ENCODE measurements at places on chromosomes 3 and 15.

DNA sequence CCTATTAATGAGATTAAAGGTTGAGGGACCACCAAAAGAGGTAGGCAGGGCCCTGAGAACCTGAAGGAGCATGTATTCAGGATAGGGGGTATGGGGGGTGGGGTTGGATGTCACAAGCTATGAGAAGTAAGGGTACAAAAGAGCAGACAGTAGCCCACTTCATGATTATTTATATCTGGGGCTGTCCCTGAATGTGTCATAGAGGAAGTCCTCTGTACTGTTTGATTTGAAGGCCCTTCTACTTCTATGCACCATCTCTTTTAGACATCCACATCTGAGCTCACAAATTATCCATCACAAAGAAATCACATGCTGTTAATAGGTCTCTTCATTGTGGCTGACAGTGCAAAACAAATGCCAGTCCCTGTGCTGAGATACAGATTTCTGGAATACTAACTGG, 68.6 kb downstream of the FHIT start:
- DNase-seq = no peak

DNA sequence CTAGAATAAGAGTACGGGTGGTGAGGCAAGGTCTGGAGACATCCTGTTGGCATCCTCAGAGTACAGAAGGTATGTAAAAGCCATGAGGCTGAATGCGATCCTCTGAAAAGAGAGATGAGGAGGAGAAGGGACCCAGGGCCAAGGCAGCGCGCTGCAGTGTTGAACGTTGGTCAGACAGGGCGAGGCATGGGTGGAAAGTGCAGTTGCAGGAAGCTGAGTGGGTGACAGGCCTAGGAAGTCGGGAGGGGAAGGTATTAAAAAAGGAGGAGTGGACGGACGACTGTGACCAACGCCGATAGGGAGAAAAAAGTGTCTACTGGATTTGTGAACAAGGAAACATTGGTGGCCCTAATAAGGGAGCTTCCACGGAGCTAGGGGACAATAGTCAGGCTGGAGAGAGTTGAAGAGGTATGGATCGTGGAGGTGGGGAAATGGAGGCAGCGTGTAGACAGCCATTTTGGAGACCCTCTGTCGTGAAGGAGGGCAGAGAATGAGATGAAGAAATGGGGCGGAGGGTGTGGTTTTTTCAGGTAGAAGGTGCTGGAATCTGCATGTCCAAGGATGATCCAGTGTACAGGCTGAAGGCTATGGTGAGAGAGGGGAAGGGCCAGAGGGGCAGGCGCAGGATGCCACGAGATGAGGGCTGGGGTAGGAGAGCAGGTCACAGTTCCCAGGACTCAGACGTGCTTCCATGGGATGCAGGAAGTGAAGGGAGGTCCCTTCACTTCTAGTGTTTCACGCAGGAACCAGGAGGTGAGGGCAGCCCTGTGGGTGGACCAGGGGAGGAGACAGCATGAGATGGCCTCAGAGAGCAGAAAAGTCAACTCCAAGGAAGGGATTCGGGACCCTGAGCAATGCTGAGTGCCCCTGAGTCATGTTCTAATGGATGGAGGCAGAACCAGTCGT, 115.9 kb downstream of the ASB7 start:
- no peak for DNase-seq

GRCh38 chr3:127277561-127277960, 10.3 kb downstream of the PRR20G start:
- no peak for DNase-seq

DNA sequence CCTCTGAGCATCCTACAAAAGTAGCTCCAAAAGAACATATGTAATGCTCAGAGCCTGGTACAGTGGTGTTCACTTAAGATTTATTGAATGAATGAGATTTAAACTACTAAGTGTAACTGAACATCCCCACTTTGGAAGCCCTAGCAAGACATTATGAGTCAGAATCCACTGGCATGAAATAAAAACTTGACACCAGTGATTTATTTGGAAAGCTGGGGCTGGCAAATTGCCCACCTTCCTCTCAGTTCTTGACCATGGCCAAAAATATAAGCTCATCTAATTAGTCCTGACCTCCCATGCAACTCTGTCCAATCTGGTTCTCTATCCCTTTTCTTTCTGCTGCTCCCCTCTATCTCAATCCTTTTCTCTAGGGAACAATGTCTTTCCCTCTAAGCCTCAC, 418.0 kb downstream of the PLCL2 start:
- DNase-seq = no peak

DNA sequence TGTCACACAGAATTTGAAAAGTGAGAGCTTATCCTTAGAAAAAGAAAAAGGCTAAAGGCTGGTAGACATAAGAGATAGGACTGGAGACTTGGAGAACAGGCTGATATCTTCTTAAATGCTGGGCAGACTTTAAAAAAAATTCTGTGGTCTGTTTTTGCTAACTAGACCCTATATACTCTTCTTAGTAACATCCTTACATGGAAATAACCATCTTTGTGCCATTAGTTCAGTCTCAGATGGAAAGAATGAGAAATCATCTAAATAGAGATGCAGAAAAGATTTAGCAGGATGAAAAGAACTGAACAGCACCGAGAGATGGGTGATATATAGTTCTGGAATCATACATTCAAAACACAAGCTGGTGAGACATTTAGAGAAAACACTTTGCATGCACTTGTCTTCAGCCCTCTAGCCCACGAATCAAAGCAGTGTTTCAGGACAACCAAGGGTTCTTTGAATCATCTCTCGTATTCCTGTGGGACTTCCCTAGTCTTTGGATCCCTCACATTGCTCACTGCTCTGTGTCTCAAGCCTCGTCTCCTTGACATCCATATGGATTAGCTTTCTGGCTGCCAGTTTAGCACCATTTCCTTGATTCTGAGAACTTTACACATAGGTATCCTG, 93.0 kb upstream of the LYSMD4 start:
- no peak for DNase-seq

DNA sequence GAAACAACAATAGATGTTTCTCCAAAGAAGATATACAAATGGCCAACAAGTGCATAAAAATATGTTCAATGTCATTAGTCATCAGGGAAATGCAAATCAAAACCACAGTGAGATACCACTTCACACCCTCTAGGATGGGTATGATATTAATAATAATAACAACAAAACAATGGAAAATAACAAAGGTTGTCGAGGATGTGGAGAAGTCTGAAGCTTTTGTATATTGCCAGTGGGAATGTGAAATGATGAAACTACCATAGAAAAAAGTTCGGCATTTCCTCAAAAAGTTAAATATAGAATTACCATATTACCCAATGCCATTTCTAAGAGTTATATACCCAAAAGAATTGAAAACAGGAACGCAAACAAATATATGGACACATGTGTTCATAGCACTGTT, 10.8 kb downstream of the BHLHE40 start:
- DNase-seq = no peak

DNA sequence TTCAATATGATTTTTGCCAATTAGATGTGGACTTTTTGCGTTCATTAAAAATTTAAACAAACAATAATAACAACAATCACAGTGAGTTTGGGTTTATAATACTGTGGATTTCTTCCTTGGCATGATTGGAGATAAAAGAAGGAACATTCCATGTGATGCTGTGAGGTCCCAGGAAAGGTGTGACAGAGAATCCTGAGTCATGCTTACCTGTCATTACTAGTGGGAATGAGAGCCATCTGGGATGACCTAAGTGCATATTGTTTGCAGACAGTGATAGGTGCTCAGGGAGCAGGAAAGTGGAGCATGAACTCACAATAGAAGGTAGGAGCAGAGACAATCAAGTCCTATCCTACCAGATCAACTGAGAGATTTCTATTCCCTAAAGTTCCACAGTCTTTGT, 766.5 kb upstream of the CFAP20DC start:
- DNase-seq = no peak

- no peak for DNase-seq
Measured at GRCh38 chr3:156474560-156475389, 80.1 kb downstream of the SSR3 start.

GRCh38 chr15:32991619-32992111, 202.8 kb downstream of the FMN1 start:
- no peak for DNase-seq

DNA sequence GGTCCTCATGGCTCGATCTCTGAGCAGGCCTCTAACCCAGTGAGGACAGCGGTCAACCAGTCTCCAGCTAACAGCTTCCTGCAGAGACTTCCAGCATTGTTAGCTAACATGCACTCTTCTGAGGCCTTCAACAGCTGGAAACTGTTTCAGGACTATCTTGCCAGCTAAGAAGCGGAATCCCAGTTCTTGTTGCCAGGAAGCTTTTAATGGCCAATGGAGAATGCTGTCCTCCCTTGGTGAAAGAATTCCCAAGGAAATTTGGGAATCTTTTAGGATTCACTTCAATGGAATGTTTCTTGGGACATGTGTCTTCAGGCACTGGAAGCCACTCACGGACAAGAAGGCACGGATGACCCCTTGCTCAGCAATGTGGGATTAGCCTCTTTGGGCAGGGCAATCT, 91.7 kb downstream of the CEMIP start:
- DNase-seq = no peak

DNA sequence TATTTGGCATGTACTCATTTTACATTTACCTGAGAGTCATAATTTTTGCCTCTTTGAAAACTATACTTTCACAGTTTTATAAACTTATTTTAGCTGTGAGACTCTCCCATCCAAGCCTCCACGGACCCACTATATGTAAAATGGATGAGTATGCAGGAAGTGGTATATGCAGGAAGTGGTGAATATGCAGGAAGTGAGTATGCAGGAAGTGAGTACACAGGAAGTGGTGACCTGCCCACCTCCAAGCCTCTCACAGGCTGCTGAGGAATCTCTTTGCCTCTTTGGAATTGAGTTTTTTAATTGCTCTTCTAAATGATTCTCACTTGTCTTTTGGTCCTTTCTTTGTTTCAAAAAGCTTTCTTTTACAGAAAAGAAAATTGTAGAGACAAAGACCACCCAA, 85.2 kb downstream of the KBTBD8 start:
- no peak for DNase-seq

DNA sequence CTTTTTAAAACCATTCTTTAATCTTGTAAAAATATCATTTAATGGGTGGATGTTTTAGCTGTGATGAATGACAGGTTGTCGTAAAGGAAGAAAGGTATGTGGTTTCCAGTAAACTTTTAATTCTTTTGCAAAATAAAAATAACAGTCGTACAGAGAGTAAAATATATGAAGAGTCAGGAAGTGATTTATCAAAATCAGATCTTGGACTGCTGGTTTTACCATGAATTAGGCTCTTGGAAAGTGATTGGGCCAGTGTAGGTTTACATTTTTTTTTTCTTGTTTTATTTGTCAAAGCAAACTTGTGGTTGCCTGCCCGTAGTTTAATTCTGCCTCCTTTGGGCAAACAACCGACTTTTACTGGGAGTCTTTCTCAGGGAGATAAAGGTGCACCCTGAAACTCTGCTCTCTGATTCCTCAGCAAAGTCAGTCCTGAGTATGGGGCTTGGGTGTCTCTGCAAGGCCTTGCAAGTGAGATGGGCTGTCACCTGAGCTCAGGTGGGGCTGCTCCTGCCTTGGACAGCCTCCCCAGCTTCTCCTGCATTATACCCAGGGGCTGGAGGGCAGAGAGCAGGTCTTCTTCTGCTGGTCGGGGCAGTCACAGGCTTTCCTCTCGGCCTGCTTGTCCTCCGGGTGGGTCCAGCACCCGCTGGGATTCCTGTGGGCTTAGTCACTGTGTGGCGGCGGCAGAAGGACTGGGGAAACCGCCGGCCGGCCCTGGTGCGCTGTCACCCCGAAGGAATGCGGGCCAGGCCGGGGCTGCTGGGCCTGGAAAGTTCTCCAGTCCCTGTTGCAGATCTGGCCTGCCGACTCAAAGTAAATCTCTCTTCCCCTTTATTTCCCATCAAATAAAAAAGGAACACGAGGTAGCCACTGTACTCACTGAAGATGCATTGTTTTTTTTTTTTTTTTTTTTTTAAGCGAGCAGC, 79.0 kb downstream of the IGF1R start:
- peak; percentile 68 for DNase-seq

- no peak for DNase-seq
Measured at GRCh38 chr3:166809520-166809919, 570.6 kb downstream of the ZBBX start.

DNA sequence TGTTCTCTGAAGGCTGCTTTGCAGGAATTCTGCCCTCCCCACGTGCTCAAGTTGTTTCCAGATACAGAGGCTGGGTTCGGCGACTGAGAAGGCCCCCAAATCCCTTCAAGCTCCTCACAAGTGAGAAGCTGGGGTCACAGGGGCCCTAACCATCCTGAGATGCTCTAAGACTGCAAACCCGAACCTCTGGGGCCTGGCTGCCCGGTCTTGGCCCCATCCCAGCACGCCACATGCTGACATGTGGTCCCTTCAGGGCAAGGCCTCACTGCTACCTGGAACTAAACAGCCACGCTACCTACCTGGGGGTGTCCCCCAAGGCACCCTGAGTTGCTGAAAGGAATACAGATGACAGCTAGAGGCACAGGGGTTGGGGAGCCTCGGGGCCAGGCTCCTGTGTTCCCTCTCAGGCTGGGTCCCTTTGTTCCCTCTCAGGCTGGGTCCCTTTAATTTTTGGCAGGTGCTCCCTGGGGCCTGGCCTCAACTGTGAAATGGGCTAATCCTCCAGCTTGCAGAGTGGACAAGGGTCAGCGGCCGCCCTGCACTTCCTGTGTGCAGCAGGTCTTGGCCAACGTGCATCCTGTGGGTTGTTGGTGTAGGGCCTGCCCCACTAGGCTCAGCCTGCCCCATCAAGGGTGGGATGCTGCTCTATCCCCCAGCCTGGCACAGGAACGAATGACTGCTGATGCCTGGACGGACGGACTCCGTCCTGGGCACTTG, 32.5 kb downstream of the KLHL25 start:
- DNase-seq = no peak

DNA sequence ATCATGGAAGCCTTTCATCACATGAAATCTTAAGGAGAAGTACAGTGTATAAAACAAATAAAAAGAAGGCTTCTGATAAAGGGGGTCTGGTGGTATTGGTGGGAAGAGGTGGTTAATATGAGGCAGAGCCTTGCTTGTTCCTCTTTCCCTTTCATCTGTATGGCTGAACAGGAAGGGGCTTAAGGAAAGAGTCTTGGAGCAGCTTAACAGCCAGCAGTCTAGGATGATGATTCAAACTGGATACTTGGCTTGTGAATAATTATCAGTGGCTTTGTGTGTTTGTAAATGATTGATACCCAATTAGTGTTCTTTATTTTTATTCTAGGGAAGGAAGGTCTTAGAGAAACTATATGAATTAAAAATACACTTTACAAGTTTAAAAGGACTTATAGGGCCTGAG, 29.1 kb upstream of the TCAIM start:
- no peak for DNase-seq

- DNase-seq = peak; percentile 88
Measured at GRCh38 chr15:47820747-47821319, 103.5 kb downstream of the SEMA6D start.

- no peak for DNase-seq
Measured at GRCh38 chr3:105866656-105867653, 1.9 kb downstream of the CBLB start.

GRCh38 chr15:92634671-92635201, 20.8 kb downstream of the FAM174B start:
- DNase-seq = no peak
